SHP77 (cell line): ENCODE measurements at places on chromosomes 4 and X.

DNA sequence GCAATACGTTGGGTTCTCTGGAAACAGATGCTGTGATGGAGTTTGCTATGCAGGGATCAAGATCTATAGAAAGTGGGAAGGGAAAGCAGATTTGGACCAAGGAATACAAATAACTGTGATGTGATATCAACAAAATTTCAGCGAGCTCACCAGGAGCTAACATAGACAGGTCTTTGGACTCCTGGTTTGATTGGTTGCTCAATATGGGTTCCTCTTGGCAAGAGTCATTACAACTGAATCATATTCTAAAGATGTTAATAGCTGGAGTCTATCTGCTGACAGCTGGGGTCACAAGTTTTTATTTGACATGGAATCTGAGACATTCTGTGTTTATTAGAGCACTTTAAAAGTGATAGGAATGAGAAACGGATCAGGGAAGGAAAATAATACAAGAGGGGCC is 637.6 kb upstream of the GNPDA2 start:
- DNase-seq = no peak

DNA sequence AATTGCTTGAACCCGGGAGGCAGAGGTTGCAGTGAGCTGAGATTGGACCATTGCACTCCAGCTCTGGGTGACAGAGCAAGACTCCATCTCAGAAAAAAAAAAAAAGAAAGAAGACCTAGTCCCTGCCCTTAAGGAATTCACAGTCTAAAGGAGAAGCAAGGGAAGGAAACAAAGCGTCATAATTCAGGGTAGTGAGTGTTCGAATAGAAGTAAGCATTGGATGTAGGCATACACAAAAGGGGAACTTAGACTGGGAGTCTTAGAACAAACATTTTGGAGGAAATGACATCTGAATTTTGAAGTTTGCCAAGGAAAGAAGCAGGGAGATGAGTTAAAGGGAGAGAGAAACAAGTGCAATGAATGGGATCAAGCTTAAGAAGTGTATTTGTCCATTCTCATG is 32.4 kb downstream of the PPM1K start:
- no peak for DNase-seq

- DNase-seq = no peak
Observed at GRCh38 chrX:11426712-11427452, 133.7 kb downstream of the AMELX start.

GRCh38 chr4:21953653-21954052 is 5.1 kb upstream of the KCNIP4 start:
- DNase-seq = no peak

- DNase-seq = no peak
Observed at GRCh38 chr4:87097075-87097474, 123.3 kb downstream of the KLHL8 start.

DNA sequence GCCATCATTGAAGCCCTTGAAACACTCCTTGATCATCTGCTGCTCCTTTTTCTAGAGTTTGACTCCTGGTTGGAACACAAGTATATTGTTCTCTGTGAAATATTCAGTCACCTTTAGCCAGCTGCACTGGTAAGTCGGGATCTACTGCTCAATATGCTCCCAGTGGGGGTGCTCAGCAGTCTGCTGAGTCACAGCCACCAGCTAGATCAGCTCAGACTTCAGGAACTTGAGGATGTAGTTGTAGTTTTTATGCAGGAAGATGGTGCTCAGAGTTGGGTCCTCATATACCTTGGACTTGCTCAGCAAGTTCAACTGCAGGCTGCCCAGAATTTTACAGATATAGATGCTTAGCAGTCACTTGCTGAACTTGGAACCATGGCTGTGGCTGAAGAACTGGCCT is 202.5 kb upstream of the RPL34 start:
- DNase-seq = no peak

GRCh38 chrX:12237131-12237530 is 98.9 kb downstream of the FRMPD4 start:
- no peak for DNase-seq

GRCh38 chrX:150880808-150881165 is 17.7 kb downstream of the CD99L2 start:
- DNase-seq = no peak

DNA sequence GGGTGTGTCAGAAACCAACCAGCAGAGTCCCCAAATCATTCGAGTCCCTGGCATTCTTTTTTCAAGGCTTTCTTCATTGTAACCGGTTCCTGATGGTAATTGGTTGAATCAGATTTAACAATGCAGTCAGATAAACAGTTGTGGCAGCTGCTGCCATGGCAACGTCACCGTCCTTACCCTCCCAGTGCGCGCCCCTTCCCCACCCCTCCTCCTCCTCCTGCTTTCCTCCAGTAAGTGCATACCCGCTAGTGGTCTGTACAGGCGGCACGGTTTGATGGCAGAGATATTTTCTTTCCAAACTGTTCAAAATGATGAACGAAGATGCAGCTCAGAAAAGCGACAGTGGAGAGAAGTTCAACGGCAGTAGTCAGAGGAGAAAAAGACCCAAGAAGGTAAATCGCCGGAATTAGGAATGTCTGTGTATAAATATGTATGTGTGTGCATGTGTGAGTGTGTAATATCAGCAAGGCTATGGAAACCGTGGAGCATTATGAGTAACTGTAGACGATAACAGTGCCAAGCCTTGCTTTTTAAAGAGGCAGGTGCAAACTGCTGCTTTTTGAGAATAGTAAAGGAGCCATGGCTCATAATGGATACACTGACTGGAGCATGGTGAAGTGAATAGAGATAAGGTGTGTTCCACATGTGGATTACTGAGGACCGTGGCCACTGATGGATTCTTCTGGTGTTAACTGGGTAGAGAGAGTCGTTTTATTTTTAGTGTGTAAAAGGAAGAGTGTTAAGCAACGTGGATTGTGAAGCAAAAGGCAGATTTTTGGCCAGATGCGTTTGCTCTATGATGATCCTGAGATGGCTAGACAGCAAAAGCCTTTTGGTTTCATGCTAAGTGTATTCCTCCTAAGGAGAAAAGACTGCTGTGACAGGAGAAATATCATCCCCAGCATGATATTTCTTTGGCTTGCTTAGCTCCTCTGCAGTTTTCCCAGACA is at the start of gene ANK2:
ANK2 (plus strand) TSS at position 233 of the 950 bp plus-strand sequence; CDS start at position 309, 76 bp downstream.
- peak; percentile 40 for DNase-seq
